ENCODE measurements at places on chromosomes 5 and 9.

- no peak for DNase-seq
Observed at GRCh38 chr5:61455179-61456006, 123.3 kb downstream of the ZSWIM6 start.

DNA sequence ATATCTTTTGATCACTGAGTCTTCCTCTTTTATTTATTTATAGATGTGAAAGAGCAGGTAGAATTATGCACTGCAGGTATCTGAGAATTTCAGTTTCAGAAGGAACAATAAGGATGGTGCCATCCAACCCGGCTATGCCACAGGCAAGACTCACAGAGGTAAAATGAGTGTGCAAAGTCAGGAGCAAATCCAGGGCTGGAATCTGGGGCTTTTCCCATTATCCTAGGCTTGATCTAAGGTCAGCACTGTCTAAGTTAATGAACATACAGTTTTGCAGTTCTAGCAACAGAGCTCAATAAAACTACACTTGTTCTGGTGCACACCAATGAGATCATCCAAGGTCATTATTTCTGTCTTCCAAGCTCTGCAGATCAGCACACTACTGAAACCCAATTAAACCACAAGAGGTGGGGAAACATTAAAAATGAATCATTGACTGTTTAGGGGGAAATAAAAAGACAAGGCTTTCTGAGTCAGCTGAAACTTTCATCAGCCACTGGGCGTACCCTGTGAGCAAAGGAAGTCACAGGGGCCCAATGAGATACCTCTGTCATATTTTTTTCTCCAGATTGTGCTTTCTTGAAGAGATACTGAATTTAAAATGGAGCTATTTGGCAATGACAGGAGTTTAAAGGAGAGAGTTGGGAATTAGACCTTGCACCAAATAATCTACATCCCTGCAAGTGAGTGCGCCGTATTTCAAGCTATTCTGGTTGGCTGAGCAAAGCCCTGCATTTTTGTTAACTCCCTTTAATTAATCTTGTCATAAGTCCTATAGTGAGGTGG is 662.2 kb upstream of the ZNF608 start:
- no peak for DNase-seq

GRCh38 chr5:178839319-178839704 is 20.4 kb upstream of the ZNF354B start:
- DNase-seq, result peak; percentile 9

DNA sequence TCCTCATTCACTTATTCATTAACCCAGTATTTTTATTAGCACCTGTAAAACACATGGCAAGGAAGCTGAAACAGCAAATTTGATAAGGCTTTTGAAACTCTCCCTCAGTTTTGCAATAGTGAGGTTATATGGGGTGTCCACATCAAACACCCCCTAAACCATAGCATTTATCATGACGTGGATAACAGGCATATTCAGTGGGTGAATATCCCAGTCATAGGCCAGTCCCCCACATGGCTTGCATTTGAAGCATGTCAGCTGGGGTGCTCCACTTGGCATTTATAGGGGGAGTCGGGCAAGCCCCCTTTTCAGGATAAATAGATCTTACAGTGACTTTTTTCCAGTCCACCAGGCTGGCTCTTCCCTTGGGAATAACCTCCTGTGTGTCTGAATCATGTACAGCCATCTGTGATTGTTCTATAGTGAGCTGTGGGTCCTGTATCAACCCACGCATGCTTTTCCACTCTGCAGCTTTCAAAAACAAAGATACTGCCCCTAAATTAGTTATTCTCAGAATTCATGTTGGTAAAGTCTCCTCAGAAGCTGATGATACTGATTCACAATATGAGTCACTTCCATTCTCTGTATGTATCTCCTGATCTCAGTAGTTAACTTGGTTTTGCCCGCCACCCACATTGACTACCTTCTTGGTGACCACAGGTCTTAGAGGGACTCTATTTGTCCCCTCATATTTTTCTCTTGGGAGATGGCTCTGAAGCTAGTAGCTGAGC is 84.4 kb upstream of the SPIN1 start:
- no peak for DNase-seq

DNA sequence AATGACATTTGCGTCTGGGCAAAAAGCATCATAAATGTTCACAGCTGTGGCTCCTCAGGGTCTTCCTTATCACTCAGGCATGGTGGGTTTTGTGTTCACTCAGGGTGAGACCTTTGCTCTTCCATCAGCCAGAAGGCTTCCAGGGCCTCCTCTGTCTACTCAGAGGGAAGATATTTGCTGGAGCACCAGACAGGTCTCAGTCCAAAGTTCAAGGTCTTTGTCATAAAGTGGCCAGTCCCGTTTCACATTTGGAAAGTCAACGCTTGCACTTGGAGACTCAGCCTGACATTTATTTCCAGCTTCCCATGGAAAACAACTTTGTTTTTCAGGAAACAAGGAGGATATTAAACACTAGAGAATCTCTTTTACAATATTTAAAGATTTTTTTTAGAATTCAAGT is 12.2 kb upstream of the CARTPT start:
- DNase-seq, result no peak

- no peak for DNase-seq
Observed at GRCh38 chr5:96780626-96781025, 27.1 kb downstream of the ERAP1 start.

- DNase-seq, result no peak
Observed at GRCh38 chr9:9790216-9790872, 822.5 kb downstream of the PTPRD start.

- DNase-seq, result no peak
Observed at GRCh38 chr9:32260151-32260862, 124.1 kb upstream of the ACO1 start.

DNA sequence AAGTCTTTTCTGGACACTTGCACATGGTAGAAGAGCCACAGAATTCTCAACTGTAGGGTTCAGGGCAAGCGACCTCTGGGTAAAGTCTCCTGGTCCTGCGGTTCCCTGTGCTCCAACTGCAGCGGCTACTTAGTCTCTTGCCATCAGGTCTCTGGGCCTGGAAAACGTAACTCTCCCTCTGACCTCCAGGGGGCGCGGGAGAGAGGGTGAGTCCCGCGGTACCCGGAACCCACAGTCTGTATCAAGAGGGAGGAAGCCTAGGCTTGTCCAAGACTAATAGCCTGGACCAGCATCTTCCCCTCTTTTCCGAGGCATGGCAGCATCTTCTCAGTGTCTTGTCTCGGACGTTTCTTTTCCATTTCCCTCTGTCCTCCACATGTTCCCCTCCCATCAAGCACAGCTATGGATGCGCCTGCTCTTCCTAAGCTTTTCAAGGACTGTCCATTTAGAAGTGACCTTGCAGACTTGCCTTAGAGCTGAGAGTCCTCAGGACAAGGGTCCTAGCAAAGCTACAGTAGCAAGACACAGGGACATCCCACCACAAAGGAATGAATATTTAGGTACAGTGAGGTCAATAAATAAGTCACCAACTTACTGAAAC is 59.3 kb downstream of the FSTL4 start:
- peak; percentile 3 for DNase-seq

DNA sequence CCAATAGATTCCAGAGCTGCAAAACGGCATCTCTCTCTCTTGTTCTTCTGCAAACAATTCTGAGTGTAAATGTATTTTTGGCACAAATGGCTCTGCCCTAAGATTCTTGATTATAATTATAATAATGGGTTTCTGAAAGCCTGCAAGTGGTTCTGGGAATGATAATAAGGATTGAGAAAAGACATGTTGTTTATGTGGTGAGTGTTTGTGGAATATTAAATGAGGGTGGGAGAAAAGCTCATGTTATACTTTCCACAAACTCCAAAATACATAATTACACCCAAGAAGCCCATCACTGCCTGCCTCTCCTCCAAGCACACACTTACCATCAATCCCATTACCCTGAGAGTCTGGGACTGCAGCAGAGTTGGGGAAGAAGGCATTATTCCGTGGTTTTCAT is 460.0 kb upstream of the BRINP1 start:
- no peak for DNase-seq

DNA sequence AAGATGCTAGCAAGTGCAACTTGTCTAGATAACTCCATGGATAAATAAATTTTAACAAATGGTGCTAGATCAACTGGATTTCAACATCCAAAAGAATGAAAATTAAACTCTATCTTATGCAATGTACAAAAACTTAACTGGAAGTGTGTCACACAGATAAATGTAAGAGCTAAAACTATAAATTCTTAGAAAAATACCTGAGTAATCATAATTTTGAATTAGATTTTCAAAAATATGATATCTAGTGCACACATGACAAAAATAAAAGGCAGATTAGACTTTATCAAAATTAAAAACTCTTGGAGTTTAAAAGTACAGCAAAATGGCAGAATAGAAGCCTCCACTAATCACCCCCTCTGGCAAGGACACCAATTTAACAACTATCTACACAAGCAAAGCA is 1791.2 kb upstream of the CDH6 start:
- no peak for DNase-seq

- DNase-seq, result no peak
Observed at GRCh38 chr5:133952729-133953567, 15.5 kb downstream of the C5orf15 start.

DNA sequence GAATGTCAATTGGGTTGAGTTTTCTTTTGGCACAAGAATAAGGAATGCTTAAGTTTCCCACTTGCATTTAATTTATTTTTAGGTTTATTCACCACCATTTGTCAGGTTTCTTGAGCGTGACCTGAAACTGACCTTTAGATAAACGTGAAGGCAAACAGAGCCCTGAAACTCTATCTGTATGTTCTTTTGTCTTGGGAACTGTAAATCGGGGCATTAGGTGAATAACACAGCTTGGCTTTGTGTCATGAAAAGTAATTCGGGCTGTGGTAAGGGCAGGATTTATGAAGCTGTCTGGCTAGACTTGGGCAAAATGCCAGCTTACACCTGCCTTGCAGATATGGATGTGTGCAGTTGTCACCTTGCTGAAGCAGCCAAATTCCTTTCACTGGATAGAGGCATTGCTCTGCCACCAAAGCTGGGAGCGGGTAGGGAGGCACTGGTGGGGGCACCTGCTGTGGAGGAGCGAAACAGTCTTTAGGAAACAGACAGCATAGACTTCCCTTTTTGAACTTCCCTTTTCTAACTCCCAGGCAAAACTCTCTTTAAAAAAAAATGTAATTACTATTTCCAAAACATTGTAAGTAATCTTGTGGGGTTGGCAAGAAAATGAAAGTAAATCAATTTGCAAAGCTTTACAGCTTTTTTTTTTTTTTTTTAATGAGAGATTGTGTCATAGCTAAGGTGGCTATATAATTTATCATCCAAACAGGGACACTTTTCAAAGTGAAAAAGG is 545.2 kb downstream of the CSNK1G3 start:
- no peak for DNase-seq

GRCh38 chr5:5522336-5522735 is 99.9 kb downstream of the ICE1 start:
- DNase-seq, result no peak

GRCh38 chr9:4936823-4937222 is 48.2 kb upstream of the JAK2 start:
- no peak for DNase-seq

DNA sequence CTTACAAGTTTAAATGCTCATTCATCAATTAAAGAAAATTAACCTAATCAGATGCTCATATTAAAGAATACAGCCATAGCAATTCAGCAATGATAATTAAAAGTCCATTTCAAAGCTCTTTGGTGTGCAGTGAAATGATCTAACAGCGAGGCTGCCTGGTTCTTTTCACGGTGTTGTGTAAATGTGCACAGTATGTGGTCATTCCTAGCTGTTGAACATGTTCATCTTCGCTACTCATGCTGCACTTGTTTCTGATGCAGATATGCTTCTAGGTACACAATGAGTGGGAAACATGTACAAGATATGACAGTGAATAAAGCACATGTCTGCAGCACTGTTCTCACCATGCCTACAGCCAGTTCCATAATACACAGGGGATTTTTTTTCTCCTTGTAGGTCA is 163.5 kb downstream of the NR2F1-AS1 start:
- DNase-seq, result no peak

- no peak for DNase-seq
Observed at GRCh38 chr5:72238712-72239445, 81.2 kb downstream of the MRPS27 start.

GRCh38 chr5:139904566-139904815 is 108.9 kb downstream of the PSD2 start:
- DNase-seq, result no peak

GRCh38 chr9:93953496-93954433 is 1.4 kb downstream of the BARX1 start:
- no peak for DNase-seq

GRCh38 chr9:38337181-38337580 is 55.3 kb upstream of the ALDH1B1 start:
- no peak for DNase-seq

GRCh38 chr5:122478741-122479442 is 166.9 kb downstream of the SNCAIP start:
- DNase-seq, result no peak

- no peak for DNase-seq
Observed at GRCh38 chr9:116628716-116629115, 58.4 kb upstream of the TRIM32 start.

GRCh38 chr9:131349881-131350563 is 43.9 kb upstream of the PRRC2B start:
- DNase-seq, result peak; percentile 67

GRCh38 chr9:110700953-110701352 is 32.4 kb downstream of the MUSK start:
- no peak for DNase-seq

GRCh38 chr9:98520221-98520960 is 188.3 kb downstream of the GABBR2 start:
- DNase-seq, result no peak

DNA sequence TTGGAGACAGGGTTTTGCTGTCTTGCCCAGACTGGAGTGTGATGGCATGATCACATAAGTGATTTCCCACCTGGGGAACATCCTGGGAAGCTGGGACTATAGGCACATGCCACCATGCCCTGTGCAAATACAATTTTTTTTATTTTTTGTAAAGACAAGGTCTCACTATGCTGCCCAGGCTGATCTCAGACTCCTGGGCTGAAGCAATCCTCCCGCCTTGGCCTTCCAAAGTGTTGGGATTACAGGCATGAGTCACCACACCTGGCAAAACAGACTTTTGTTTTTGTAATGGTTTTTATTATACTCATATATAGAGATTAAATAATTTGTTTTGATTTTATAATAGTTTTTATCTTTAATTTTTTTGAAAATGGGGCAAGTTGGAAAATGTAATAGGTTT is 14.7 kb downstream of the DNAJC25 start:
- DNase-seq, result no peak

DNA sequence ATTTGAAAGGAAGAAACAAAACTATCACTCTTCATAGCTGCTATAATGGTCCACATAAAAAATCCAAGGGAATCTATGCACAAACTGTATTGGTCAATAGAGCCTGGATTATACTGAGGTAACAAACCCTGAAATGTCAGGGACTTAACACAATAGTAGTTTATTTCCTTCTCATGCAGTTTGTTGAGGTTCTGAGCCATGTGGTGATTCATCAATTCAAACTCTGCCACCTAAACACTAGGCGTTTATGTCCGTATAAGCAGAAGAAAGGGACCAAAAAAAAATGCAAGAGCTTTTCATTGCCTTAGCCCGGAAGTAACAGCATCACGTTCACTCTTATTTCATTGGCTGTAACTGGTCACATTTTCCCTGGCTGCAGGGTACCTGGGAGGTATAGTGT is 464.7 kb downstream of the ZSWIM6 start:
- DNase-seq, result no peak

GRCh38 chr5:179874536-179875292 is 16.1 kb upstream of the MRNIP start:
- no peak for DNase-seq
